Activated T-cell treated with anti-CD3 and anti-CD28 coated beads for 48 hours (primary cell): ENCODE measurements at places on chromosomes 11 and 22.
A peak's percentile ranks its signal among the peaks of the same experiment; 100 is the strongest.

DNA sequence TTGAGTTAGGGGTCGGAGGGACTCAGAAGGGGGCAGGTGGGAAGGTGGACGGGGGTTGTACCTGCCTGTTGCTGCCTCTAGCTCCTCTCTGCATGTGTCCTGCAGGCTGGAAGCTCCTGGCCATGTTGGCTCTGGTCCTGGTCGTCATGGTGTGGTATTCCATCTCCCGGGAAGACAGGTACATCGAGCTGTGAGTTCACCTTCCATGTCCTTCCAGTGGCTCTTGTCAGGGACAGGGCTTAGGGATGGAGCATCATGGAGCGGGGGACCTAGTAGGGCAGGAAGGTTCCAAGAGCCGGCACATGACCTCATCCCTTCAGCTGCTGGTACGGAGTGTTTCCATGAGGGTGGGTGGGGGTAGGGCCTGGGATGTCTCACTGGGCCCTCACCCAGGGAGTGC is 50.9 kb downstream of the ST3GAL4 start:
- no peak for DNase-seq

DNA sequence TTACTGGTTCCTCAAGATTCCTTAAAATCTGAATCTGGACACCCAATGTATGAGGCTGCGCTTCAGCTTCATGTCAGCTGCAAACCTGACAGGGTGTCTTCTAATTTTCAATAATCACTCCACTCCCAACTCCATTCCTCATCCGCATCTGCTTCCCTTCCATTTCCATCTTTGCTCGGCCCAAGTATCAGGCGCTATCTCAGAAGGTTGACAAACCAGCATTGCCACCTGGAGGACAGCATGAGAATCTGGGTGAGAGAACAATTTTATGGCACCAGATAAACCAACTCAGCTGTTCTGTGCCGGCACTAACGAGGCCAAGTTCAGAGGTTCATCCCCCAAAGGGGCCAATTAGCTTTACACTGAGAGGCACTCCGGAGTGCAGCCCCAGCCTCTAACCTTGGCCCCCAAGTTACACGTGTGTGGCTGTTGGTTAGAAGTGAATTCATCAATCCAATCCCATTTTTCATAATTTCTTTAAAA is 79.1 kb upstream of the LMO2 start:
- no peak for DNase-seq

- DNase-seq, result no peak
These were observed 328.3 kb downstream of the FAT3 start for GRCh38 chr11:92552942-92553341.

- peak; percentile 75 for DNase-seq
These were observed 53.6 kb downstream of the BCR start for GRCh38 chr22:23233752-23234408.

DNA sequence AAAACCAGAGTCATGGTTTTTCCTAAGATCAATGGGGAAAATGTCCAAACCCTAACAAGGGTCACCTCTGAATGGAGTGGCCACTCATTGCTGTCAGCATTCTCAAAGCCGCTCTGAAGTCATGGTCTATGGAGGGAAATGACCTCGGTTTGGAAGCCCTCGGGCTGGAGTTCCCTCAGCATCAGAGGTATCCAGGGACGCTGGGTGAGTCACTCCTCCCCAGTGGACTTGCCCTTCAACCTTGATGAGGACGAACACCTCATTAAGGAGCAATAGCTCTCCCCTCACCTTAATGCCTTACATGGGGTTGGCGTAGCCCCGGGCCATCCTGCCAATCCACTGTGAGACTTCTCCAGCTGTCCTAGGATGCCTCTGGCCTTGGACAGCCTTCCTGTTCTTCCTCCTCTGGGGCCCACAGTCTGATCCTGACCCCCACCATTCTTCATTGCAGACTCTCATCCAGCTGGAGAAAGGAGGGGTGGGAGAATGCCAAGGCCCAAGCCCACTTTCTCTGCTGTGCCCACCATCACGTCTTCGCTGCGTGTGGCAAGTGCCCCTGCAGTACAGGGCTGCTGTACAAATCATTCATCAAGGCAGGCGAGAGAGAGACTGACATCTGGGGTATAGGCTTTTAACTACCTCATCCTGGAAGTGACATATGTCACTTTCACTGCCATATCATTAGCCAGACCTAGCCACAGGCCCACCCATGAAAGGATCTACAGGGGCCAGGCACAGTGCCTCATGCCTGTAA is 25.4 kb upstream of the MYH9 start:
- DNase-seq, result no peak

DNA sequence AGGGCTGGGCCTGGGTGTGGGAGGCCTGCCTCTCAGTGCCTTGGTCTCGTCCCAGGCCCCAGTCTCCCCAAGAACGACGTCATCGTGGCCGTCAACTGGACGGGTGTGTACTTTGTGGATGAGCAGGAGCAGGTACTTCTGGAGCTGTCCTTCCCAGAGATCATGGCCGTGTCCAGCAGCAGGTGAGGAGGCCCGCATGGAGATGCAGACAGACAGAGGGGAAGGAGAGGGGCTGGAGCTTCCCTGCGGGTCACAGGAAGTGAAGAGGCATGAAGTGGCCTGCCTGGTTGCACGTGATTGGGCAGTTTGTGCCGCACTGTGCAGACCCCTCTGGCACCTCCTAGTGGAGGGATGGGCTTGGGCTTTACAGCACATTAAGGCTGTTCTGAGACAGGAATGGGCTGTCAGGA is 70.4 kb downstream of the MYO7A start:
- DNase-seq, result peak; percentile 33

- no peak for DNase-seq
These were observed 189.3 kb upstream of the MTMR2 start for GRCh38 chr11:96113193-96113681.

DNA sequence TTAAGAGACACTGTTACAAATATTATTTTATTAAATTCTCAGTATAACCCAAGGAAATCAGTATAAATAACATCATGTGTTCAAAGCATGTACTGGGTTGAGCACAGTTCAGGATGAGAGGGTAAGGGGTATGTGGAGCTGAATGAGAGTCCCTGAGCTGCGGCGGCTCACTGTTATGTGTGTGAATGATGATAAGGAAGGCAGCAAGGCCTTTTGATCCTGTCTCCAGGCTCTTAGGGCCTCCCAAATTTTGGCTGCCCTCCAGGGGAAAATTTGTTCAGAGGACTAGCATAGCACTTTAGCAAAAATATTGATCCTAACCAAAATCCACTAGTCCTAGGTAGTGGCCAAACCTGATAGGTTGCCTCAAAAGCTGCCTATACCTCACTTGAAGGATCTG is 86.1 kb upstream of the SPON1 start:
- DNase-seq, result no peak

- DNase-seq, result no peak
These were observed 8.7 kb upstream of the GDPD5 start for GRCh38 chr11:75534259-75535069.

DNA sequence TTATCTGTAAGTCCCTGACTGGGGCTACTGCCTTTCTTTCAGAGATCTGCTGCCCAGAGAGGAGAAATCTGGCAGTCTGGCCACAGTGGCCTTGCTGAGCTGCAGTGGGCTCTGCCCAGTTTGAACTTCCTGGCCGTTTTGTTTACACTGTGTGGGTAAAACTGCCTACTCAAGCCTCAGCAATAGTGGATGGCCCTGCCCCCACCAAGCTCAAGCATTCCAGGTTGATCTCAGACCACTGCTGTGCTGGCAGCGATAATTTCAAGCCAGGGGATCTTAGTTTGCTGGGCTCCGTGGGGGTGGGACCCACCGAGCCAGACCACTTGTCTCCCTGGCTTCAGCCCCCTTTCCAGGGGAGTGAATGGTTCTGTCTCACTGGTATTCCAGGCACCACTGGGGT is 117.5 kb downstream of the TRPC6 start:
- DNase-seq, result no peak

- no peak for DNase-seq
These were observed 57.9 kb downstream of the LRRC74B start for GRCh38 chr22:21103633-21104032.

GRCh38 chr11:71332046-71332445 is 79.7 kb upstream of the SHANK2 start:
- no peak for DNase-seq

- no peak for DNase-seq
These were observed 28.9 kb upstream of the CARD18 start for GRCh38 chr11:105168457-105168856.

- DNase-seq, result no peak
These were observed 7.9 kb upstream of the KCNQ1OT1 start for GRCh38 chr11:2707736-2708135.

DNA sequence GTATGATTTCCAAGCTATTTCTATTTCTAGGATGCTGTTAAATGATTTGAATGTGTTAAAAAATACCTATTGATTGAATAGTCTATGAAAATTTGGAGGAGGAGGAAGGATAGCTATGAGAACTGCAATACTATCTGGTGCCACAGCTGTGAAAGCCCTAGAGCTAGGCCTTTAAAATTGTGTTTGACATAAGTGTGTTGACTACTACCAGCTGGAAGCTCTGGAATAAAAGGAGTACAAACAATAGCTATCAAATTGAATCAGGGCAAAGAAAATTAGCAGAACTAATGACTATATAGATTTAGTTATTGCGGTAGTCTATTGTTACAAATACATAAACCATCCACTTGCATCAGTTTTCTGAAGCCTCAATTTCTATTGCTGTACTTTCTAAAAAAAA is 124.8 kb upstream of the CNTN5 start:
- no peak for DNase-seq

- no peak for DNase-seq
These were observed 9.5 kb upstream of the DENND5A start for GRCh38 chr11:9274499-9275258.

GRCh38 chr11:59900366-59901126 is 22.0 kb downstream of the OOSP3 start:
- DNase-seq, result no peak

DNA sequence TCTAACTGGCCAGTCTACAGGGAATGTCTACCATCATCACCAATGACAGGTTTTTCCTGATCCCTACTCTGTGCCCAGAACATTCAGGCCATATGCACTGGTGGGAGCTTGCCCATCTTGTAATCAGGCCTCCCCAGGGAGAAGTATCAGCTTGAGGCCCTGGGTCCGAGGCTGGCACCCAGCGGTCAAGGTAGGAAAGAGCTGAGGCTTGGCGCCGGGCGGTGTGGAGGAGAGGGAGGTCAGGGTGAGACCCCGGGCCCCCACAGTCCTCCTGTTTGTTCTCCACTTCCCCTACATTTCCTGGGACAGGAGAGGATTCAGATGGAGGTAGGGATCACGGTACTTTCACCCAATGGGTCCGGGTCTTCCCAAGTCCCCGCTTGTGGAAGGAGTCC is 15.5 kb downstream of the TSKU start:
- DNase-seq, result no peak

- no peak for DNase-seq
These were observed 14.1 kb downstream of the KBTBD3 start for GRCh38 chr11:106063009-106063408.

GRCh38 chr11:103079833-103080232 is 12.1 kb downstream of the DCUN1D5 start:
- no peak for DNase-seq

GRCh38 chr11:1693327-1694063 is 3.5 kb upstream of the KRTAP5-6 start:
- DNase-seq, result peak; percentile 78

- no peak for DNase-seq
These were observed 11.9 kb upstream of the CERK start for GRCh38 chr22:46749682-46750529.

- no peak for DNase-seq
These were observed 24.1 kb upstream of the MICAL3 start for GRCh38 chr22:18048441-18048898.

GRCh38 chr11:272195-272930 is 5.8 kb upstream of the NLRP6 start:
- no peak for DNase-seq

DNA sequence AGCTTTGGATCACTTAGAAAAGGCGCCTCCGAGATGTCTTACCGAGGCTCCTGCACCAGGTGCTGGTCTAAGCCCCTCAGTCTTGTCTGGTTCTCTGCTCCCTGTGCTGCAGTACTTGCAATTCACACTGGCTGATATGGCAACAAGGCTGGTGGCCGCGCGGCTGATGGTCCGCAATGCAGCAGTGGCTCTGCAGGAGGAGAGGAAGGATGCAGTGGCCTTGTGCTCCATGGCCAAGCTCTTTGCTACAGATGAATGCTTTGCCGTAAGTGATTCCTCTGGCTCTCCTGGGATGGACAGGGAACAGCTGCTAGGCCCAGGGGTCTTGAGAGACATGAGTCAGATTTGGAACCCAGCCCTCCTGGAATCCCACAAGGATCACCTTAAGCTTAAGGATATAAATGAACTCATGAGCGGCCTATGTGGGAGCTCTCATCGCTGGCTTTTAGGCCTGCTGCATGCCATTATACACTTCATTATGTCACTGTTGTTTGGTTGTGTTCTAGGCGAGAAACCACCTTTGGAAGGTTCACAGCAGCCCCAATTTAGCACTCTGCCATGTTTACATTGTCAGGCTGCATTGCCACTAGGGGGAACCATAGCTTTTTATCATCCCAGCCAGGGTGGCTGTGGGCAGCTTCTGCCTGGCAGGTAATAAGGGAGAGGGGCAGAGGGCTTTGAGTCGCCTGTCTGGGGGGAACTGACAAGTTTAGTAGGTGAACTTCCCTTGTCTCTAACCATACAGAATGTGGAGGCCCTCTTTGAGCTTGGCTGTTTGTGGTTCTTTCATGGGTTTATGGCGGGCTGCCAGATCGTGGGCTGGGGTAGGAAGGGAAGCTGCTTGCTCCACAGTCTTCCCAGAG is 8.5 kb downstream of the ACAD8 start:
- DNase-seq, result no peak

DNA sequence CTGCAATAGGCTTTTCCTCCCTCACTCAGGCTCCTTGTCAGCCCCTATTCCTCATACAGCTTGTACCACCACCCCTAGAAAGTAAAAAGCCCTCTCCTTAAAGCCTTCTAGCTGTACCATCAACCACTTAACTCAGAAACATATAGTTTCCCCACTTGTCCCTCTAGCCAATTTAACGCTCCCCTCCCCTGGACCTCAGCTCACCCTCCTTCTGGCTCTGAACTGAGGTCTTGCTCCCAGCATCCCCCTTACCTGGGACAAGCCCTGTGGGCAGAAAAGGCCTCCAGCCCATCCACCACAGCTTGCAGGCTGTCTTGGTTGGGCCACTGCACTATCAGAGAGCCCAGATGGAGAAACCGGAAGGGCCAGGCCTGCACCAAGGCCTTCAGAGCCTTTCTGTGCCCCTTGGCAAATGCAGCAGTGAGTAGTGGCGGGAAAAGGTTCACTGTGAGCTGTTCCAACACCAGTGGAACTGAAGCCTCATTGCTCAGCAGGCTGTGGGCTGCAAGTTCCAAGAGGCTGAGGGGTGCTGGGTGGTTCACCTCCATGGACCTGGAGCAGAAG is 12.4 kb upstream of the TOP3B start:
- no peak for DNase-seq

DNA sequence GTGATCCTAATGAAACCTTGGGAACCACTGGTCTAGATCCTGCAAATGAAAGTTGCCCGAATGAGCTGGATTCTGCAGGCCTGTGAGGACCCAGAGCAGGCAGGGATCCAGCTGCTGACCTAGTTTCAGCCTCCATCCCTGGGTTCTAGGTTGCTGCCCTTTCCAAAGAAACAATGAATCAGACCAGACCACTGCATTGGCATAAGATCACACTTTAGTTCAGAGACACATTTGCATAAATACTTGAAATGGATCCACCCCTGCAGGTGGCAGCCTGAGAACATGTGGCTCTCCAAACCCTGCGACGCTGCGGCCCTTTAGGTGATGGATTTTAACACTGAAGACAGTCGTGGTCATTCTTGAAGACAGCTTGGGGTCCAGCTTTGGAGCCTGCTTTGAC is 23.7 kb downstream of the ADAMTS8 start:
- DNase-seq, result no peak

GRCh38 chr11:69775163-69775755 is at the start of gene FGF4:
Gene FGF4, minus strand, starts transcription at chr11:69775341. Its CDS starts 257 bp downstream, at chr11:69775084.
- no peak for DNase-seq
